ENCODE measurements at places on chromosomes 5 and 9. TPM values are rescaled to one million over a fixed set of nuclear protein-coding genes. Genes with fewer than 3 reads are reported as not detected.

DNA sequence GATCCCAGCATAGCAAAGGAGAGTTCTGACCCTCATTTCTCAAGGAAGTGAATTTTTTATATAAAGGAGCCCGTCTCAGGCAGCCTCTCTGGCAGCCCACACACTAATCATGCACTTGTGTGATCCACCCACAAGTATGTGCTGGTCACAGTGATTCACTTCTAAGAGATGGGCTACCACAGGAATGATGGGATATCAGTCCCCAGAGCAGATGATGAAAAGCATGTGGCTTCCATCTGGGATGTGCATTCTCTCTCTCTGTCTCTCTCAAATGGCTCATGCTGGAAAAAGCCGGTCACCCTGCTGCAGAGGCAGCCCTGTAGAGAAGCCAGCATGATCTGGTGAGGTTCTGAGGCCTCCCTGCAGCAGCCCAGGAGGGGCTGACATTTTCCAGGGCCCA is 74.2 kb upstream of the ADCY2 start:
- DNase-seq: no peak

- DNase-seq: no peak
These were observed 127.8 kb downstream of the MED27 start for GRCh38 chr9:131951905-131952304.

DNA sequence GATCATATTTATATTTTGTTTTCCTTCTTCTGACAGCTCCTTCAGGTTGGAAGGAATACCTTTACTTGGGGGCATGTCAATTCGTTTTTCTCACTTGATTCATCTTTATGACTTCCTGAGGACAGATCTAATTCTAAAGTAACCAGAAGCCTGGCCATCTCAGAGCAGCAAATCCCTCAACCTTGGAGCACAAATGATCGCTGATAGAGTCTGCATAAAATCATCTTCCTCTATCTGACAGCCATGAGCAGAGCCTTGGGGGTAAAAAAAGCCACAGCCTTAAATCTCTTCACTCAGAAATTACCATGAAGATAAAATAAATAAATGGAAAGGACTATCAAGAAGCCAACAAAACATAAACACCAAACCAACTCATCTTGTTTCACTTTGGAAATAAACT is 325.8 kb downstream of the PRR16 start:
- DNase-seq: no peak

Gene CDX1
- total RNA-seq: not detected

GRCh38 chr9:116141864-116142561 is 11.6 kb upstream of the PAPPA start:
- no peak for DNase-seq

GRCh38 chr9:3409453-3409852 is 116.3 kb downstream of the RFX3 start:
- DNase-seq: no peak

GRCh38 chr9:129422843-129423192 is 198.1 kb downstream of the C9orf50 start:
- DNase-seq: no peak

DNA sequence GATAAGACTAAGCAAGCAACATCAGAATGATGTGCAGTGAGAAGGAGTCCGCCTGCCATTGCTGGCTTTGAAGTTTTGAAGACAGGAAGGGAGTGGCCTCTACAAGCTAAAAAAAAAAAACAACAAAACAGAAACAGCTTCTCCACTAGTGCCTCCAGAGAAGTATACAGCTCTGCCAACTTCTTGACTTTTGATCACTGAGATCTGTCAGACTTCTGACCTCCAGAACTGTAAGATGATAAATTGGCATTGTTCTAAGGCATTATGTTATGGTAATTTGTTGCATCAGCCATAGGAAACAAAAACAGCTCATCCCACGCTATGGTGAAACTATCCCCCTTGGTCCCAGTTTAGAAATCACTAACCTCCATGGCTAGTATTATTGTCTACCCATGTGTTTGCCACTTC is 131.0 kb upstream of the VCAN start:
- no peak for DNase-seq

DNA sequence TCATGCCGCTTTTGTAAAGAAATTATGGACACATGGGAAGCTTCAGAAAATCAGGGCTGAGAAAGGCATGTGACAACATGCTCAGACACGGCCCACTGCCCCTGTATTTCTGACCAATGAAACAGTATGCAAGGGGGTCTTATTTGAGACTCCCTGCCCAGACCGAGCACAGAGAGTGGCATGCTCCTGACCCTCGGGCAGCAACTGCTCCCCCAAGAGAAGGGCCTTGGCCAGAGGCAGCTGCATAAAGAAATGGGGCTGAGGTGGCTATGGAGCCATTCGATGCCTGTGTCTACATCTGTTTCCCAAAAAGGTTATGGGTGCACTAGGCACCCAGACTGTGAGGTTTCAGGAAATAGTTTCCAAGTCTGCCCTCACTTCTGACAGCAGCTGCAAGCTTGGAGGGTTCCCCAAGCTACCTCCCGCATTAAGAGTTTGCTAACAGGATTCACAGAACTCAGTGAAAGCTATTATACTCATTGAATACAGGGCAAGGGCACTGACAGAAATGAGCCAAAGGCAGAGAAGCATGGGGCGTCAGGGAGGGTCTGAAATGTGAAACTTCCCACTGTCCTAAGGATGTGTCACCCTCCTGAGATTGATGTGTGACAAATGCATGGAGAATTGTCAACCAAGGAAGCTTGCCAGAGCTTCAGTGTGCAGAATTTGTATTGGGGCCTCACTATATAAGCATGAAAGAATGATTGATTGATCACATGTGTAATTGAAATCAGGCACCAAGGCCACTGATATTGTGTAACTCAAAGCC is 94.3 kb downstream of the DAP start:
- DNase-seq: no peak

DNA sequence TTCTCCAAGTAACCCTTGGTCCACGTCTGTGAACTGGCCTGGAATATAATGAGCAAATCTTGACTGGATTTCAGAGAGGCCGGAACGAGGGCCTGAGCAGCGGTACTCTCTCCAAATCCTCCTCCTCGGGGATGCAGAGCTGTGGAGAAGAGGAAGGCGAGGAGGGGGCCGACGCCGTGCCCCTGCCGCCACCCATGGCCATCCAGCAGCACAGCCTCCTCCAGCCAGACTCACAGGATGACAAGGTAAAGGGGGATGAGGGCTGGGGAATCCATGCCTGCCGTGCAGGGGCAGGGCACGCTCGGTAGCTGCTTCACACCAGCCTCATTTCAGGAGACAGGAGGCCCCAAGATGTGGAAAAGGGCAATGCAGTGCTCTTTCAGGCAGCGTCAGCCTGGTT is 118.9 kb upstream of the OTULINL start:
- DNase-seq: no peak

DNA sequence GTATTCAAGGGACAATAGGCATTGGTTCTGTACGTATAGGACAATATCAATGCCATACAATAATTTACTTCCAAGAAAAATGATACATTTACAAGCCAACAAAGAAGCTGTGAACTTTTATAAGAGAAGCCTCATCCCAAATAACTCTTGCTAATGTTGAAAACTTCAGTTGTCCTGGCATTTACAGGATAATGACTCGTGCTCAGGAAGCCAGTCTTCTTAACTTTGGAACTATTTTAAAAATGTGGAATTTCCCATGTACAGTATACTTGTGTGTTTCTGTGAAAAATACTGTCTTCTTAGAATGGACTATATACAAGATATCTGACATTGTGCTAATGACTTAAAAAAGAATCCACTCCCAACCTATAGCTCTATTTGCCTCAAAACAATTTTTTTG is 1479.3 kb upstream of the CDH9 start:
- no peak for DNase-seq

Gene FCN2
- not detected for total RNA-seq

Gene AGXT2
- total RNA-seq: not detected

Gene BNC2
- total RNA-seq: not detected

Gene SLC24A2
- total RNA-seq: not detected

Gene PLPP6
- 12.4 TPM for total RNA-seq

Gene TMEFF1
- not detected for total RNA-seq

Gene KIF2A
- total RNA-seq: 171 TPM

DNA sequence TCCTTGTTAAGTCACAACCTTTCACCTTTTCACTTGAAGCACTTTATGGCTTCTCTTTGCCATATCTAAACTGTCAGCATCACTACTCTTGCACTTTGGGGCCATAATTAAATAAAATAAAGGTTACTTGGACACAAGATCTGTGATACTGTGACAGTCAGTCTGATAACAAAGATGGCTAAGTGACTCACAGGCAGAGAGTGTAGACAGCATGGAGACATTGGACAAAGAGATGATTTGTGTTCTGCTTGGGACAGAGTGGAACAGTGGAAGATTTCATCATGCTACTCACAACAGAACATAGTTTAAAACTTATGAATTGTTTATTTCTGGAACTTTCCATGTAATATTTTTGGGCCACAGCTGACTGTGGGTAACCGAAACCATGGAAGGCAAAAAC is 81.7 kb upstream of the SMC5 start:
- no peak for DNase-seq

Gene PCDHA1
- not detected for total RNA-seq

DNA sequence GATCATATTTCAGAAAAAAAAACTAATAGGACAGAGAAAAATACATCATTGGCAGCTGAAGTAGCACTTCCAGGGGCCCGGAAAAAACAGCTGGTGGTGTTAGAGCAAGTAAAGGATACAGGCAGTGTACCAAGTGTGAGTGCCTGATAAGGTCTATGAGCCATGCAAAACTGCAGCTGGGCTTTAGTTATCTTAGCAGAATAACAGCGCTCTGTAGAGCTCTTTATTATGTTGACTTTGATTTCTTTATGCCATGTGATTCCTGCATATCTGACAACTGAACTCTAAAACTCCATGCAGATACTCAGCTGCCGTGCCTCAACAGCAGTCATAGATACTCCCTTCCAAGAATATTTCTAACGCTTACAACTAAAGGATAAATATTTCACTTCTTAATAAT is 119.5 kb downstream of the CAAP1 start:
- no peak for DNase-seq

DNA sequence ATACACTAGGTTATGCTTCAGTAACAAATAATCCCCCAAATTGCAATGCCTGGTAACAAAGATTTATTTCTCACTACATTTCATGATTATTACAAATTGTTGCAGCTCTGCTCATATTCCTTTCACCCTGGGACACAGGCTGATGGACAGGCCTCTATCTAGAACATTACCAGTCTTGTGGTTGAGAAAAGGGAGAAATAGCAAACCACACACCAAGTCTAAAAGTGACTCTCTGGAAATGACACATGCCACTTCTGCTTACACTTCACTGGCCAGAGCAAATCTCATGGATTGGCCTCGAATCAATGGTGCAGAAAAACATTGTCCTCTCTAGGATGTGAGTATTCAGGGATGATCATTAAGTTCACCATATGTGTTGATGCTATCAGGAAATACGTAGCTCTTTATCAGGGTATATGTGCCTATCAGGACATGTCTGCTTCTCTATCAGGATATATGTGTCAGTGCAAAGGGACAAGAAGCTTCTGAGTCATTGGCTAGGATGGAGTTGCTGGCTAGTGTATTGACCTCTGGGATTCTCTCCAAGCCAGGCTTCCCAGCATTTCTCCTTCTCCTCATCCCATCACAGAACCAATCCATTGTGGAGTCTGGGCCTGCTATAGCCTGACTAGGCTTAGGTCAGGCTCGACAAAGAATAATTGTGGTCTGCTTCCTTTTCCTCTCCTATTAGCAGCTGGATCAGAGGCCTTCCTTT is 91.1 kb upstream of the CEP78 start:
- DNase-seq: no peak

- DNase-seq: no peak
These were observed 456.0 kb downstream of the RAB3C start for GRCh38 chr5:59038798-59039295.

Gene MEGF10
- not detected for total RNA-seq

Gene PCDHGA12
- 0.11 TPM for total RNA-seq

DNA sequence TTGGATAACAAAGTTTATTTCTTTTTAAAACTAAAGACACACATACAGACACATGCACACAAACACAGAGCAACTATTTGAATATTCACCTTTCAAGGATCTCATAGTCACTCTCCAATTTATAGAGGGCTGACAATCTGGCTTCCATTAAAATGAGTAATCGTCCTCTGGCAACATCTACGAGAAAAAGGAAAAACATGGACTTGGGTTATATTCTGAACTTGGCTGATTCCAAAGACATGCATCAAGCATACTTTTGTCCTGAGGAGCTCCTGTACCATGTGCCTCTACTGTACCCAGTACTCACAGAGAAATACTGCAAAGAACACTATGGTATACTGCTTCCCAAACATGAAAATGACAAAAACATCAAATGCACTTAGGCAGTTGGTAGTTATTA is 15.4 kb downstream of the IARS1 start:
- no peak for DNase-seq

- no peak for DNase-seq
These were observed 53.2 kb upstream of the HMHB1 start for GRCh38 chr5:143758750-143759149.

Gene IL31RA
- not detected for total RNA-seq

DNA sequence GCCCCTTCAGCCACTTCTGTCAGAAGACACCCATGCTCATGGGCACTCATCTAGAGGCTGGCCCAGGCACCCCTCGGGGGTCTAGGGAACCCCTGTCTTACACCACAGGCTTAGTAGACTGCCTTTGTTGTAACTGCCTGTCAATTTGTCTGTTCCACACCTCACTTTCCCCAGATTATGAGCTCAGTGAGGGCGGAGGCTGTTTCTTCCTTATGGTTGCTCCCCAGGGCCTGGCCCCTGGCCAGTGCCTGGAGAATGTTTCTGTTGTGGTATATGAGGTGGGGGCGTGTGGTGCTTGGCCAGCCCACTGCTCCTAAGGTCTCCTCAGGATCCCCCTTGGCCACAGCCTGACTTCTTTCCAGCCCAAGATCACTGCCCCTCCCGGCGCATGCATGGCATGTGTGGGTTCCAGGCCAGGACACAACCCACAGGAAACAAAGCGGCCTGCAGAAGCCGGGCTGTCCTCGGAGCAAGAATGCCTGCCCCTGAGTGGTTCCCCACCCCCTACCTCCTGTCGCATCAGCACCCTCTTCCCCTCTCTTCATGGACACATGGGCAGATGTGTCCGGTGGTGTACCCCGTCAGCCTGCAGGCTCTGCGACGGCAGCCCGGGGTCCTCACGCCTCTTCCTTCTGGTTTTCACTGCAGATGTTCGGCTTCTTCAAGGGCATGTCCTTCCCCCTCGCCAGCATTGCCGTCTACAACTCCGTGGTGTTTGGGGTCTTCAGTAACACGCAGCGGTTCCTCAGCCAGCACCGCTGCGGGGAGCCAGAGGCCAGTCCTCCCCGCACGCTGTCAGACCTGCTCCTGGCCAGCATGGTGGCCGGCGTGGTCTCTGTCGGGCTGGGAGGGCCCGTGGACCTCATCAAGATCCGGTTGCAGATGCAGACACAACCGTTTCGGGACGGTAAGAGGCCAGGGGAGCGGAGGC is 17.7 kb downstream of the SLC25A48 start:
- no peak for DNase-seq

- DNase-seq: no peak
These were observed 252.5 kb downstream of the FSTL4 start for GRCh38 chr5:133359861-133360260.

DNA sequence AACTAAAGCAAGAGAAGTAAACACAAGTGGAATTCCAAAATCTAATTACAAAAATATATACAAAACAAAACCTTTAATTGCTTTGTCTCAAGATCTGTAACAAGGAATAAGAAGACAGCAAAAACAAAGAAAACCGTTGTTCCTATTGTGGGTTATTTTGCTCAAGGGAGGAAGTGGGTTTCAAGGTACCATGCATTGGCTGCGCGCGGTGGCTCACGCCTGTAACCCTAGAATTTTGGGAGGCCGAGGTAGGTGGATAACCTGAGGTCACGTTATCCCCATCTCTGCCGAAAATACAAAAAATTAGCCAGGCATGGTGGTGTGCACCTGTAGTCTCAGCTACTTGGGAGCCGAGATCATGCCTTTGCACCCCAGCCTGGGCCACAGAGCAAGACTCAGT is 12.1 kb upstream of the IQGAP2 start:
- peak; percentile 42 for DNase-seq

Data from activated naive CD8-positive, alpha-beta T cell treated with anti-CD3 and anti-CD28 coated beads, Interleukin-2, amount 10 ng/mL, durations not matched to agents 7 days and 5 days (primary cell).